Left ventricle myocardium superior (tissue), 1 donor: ENCODE measurements at places on chromosomes 2 and 18. TPM values are rescaled to one million over a fixed set of nuclear protein-coding genes. Genes with fewer than 3 reads are reported as not detected.
A peak's percentile ranks its signal among the peaks of the same experiment; 100 is the strongest.

Gene CKAP2L
- 0.10 TPM for total RNA-seq

Gene MAP3K19
- not detected for total RNA-seq

Gene TANC1
- 62.7 TPM for total RNA-seq

Gene GRHL1
- 1.0 TPM for total RNA-seq

Gene MPP4
- total RNA-seq = not detected

Gene RAD51AP2
- 0.10 TPM for total RNA-seq

Gene CRYBA2
- not detected for total RNA-seq

Gene PTRHD1
- total RNA-seq = 28.2 TPM

Gene MC5R
- not detected for total RNA-seq

- DNase-seq = no peak
These were observed 7.4 kb upstream of the ACYP2 start for GRCh38 chr2:54107903-54108615.

- DNase-seq = no peak
These were observed 128.4 kb downstream of the CABLES1 start for GRCh38 chr18:23263551-23264235.

DNA sequence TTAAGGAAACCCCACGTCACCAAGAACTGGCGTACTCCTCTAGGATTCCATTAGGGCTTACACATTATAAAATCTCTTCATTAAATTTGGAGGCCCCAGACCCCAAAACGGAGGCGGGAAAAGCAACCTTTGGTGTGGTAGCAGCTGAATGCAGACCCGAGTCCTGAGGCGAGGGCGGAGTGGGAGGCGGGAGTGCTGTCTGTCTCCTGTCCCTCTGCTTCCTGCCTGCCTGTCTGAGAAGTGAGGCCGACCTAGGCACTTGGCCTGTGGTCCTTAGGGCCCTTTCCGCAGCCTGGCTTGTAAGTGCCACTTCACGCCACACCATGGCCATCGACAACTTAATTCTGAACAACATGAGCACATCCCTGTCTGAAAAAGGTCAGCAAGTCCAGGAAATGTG is 102.1 kb downstream of the RTN4 start:
- no peak for DNase-seq

DNA sequence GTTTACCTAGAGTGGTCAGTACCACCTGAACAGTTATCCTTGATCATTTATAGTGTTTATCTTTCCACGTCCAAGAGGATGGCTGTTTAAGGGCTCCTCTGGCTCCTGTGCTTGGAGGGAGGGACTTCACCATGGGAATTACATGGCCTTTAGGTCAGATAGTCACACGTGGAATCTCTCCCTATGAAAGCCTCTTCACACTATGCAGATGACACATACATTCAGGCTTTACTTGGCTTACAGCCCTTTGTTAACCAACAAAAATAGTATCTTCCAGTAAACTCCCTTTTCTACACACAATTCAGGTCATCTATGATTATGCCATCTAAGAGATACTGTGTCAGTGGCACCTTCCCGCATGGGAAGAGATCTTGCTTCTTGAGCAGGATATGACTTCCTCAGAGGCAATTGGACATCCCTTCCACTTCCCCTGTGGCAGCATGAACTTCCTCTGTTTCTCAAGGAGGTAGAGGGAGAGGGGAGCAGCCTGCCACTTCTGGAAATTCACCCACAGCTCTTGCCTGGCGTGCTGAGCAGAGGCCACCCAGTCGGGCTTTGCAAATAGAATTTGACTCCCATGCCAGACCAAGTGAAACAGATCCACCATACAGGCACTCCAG is 53.5 kb downstream of the COLEC12 start:
- DNase-seq = peak; percentile 38

DNA sequence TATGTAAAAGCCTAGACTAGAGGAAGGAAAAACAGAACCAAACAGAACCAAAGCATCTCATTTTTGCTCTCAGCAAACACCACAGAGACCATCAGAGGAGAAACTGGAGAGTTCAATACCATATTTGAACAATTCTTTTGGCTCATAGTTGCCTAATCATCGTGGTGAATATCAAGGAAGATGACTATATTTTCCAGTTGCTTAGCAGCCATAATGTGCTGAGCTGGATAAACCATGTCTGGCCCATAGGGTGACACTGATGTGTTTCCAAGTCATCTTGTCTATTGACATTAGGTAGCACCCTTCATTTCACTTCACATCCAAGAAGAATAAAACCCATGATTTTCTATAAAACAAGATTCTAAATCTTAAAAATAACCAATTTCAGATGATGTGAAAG is 5.9 kb upstream of the XRCC5 start:
- no peak for DNase-seq

DNA sequence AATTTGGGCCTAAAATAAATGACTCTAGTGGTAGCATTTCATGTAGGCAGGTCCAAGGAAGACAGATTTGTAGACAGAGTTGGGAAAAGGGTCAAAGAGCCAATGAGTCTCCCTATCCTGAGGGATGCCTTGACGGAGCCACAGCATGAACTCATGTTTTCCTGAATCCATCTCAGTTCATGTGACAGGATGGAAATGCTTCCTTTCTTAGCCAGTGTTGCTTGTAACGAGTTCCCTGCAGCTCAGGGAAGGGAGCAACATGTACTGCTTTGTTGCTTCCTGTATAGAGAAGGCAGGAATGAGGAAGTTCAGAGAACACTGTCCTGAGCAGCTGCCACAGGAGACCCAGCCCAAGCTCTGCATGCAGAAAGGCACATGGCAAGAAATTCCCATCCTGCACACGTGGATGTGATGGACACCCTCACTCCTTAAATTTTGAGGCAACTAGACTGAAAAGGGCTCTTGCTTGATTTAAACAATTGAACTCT is 27.9 kb downstream of the TMEM17 start:
- no peak for DNase-seq

GRCh38 chr18:34867520-34867919 is 157.4 kb downstream of the DTNA start:
- peak; percentile 27 for DNase-seq

DNA sequence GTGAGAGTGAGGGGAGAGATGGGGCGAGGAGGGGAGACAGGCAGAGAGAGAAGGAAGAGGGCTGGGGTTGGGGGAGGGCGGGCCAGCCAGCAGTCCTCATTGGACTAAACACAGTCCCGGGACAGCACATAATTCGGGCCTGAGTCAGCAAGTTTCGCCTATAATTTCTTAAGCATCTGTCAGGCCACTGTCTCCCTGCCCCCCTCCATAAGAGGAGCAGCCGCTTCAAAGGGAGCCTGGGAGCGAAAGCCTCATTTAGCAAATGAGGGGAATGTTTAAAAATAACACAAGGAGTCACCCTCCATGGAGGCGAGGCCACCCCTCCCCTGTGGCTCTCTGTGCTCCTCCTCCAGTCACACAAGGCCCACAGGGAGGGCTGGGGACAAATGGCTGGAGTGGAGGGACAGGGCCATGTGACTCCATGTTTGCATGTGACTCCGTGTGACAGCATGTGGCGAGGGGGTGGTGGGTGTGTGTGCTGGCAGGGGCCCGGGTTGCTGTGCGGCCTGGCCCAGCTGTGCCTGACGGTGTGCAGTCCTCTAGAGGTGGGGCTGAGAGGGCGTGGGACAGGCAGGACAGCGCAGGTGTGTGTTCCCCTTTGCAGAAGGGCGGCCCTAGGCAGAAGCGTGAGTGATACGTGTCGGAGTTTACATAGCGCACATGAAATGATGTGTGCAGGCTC is 162.4 kb downstream of the CELF4 start:
- peak; percentile 64 for DNase-seq

DNA sequence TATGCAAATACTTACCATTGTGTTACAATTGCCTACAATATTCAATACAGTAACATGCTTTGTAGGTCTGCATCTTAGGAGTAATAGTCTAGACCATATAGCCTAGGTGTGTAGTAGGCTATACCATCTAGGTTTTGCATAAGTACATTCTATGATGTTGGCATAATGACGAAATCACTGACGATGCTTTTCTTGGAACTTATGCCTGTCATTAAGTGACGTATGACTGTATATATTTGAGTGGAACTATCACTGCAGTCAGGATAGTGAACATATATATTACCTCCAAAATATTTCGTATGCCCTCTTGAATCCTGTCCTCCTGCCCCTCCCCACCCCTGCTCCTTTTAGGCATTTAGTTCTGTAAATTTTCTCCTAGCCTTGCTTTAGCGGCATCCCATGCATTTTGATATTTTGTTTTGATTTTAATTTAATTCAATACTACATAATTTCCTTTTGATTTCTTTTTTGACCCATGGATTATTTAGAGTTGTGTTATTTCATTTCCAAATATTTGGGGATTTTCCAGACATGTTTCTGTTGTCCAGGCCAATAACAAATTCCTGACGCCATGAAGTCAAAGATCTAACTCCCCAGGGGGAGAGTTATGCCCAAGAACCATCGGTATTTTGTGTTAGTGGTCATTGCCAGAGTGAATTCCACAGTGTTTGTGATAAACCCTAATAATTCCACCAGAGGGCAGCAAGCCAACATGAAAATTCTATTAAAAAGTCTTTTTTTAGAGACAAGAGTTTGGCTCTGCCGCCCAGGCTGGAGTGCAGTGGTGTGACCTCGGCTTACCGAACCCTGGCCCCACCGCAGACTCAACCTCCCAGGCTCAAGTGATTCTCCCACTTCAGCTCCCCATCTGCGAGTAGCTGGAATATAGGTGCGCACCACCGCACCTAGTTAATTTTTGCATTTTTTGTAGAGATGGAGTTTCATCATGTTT is 24.2 kb upstream of the CASP8 start:
- DNase-seq = peak; percentile 67

- no peak for DNase-seq
These were observed 32.6 kb downstream of the HYCC2 start for GRCh38 chr2:201038855-201039254.

DNA sequence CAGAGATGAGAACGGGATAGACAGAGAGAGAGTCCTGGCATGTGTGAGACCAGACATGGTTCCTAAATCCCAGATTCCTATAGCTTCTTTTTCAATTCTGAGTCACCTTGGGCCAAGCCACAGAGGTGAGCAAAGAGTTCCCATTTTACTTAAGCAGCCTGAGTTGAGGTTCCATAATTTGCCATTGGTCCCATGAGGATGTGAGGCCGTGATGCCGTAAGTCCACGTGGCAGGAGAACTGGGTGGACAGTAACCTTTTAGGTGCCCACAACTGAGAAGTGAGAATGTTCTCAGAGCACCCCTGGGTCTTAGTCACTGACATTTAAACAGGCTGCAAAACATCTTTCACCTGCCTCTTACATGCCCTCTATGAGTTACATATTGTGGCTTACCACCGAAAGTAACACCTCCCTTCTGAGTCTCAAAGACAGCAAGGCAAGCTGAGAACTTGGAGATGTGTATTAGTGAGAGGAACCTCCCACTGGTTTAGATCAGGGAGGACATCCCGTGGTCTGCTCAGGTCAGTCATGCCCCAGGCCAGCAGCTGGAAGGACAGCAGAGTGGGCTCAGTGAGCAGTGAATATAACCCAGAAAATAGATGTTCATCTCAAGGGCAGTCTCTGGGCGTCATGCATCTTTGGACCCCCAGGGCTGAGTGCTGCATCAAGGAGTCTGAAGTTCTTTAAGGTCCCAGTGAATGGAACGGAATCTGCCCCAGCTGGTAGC is 127.9 kb upstream of the LGALSL start:
- DNase-seq = no peak

DNA sequence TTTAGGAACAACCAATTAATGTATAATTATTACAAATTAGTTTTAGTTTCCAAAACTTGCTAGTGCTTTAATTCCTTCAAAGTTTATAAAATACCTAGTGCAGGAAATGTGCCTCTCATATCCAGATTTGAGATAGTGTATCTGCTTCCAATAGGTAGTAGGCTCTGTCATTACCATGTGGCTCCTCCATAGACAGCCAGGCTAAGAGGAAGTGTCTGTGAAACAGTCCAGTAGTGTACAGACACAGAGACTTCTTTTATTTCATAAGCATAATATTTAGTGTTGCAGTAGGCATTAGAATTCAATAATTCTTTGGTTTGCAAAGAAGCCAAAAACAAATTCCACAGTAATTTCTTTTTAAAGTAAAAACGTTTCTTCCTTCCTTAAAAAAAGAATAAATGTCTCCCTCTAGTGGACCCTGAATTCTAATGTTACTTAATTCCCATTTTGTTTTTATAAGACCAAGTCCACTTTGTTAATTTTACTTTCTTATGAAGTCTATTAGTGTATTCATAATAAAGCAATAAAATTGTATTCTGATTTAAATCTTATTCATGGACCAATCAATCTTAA is 101.2 kb downstream of the NEB start:
- no peak for DNase-seq

DNA sequence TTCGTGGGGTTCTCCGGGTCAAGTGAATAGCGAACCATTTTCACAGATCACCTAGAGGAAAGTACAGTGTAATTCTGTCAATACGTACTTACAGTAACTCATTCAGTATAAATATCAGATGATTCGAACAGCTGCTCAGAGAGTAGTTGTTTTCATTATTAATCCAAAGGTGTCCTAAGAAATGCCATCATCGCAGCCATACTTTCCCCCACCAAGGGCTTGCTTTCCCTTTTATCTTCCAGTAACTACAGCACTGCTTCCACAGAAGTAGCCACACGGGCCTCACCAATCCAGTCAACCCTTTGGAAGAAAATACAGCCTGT is 4.5 kb upstream of the C18orf32 start:
- no peak for DNase-seq

DNA sequence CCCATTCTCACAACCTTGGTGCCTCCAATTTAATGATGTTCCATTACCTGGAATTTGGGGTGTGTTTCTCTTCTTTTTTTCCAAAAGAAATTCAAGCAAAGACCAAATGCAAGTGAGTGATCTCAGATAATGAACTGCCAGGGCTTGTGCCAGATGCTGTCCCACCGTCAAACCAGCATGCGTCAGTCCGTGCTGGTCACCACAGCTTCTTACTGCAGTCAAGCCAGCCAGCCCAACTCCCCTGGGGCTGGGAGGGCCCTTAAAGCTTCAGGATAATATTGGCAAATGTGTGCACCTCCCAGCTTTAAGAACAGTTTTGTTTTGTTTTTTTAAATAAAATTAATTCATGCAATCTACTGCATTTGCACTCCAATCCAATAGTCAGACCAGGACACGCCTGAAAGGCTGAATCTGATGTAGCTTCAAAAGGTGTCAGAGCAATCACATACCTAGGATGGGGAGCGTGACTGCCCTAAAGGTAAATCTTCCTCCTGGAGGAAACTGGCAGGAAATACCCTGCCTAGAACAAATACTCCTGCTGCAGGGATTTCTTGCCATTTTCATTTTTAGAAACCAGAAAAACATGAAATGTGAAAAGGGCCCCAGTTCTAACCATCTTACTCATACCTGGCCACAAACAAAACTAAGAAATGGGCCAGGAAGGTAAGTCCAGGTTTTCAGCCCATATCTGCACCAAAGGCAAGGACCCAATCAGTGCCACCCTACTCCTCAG is 26.8 kb upstream of the SP3 start:
- DNase-seq = peak; percentile 89

- DNase-seq = peak; percentile 88
These were observed 100.9 kb downstream of the CRIM1 start for GRCh38 chr2:36456227-36457175.

DNA sequence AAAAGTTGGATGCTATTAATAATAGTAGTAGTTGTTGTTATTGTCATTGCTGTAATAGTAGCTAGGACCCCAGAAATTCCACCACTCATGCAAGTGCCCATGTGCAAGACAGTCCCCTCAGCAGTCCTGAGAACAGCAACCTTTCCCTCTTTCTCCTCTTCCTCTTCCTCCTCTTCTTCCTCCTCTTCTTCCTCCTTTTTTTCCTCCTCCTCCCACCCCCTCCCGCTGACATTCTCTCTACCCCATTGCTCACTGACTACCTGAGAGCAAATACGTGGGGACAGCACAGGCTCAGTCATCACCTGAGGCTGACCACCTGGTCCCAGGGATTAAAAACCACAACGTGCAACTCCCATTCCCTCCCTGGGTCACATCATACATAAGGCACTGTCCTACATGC is 41.8 kb downstream of the SMAD7 start:
- no peak for DNase-seq

- DNase-seq = no peak
These were observed 103.6 kb downstream of the KLHL29 start for GRCh38 chr2:23488584-23488983.
